ENCODE measurements at places on chromosomes 12 and 14.

GRCh38 chr12:68240975-68241374 is 12.4 kb downstream of the IL22 start:
- DNase-seq: peak; percentile 4

- DNase-seq: peak; percentile 71
These were observed 147.9 kb upstream of the E2F7 start for GRCh38 chr12:77213319-77213718.

GRCh38 chr12:10283027-10283426 is 24.6 kb upstream of the KLRD1 start:
- no peak for DNase-seq

DNA sequence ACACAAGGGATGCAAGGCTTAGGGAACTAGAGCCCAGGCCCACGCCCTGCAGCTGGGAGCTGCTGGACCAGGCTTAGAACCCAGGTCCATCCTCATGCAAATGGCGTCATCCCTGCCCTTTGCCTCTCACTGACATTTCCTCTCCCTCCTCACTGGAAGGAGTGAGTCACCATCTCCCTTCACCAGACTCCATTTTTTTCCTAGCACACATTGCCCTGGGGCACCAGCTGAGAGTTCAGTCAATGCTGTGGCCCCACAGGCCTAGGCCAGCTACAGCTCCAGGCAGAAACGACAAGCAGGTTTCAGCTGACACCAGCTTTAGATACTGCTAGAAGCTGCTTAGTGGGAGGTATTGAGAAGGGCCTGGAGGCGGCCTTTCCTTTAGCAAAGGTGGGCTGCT is 98.9 kb downstream of the RIMBP2 start:
- DNase-seq: no peak

DNA sequence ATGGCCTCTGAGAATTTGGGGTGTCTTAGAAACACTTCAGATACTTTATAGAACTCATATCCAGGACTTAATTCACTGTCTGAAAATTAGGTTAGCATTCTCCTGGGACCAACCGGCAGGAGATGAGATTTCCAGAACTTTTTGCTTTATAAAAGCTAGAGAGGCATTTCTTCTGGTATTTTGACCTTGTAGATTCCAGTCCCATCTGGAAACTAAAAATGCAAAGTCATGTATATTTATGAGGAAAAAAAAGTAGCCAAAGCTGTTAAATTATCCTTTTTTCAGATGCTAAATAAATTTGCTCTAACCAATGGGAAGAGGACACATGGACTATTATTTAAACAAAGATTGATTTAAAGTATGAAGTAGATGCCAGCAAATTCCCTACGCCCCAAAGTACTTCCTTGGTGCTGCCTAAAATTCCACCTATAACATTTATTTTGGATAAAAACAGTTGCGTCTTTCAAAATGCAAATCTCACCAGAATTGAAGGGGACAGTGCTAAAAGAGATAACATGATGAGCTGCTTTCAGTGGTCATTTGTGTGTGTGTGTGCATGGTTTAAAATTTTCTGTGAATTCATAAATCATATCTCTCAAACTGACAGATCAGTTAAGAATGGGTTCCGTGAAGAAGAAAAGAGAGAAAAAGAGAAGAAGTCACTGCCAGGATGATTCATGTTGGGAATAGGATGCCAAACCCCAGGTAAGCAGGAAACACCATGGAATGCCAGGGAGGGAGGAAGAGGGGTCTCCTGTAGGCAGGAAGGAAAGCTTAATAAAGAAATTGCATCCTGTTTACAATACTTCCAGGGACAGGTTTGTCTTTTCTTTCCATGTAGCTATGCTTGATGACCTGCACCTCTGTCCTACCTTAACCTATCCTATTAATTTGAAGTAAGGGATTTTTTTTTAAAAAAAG is 97.7 kb upstream of the RGS6 start:
- no peak for DNase-seq

DNA sequence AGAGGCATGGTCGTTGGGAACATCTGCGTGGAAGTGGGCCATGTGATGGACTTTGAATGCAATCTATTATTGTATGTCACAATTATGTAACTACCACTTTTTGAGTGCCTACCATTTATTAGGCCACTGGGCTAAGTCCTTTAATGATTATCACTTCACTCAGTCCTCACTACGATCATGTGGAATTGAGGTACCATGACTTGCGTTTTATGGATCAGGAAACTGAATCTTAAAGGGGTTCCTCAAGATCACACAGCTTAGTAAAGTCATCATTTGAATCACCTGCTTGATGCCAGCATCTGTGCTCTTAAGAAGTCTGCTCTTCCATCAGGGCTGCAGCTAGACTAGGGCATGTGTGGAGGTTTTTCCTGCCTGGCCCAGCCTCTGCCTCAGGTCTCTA is 136.7 kb downstream of the DAD1 start:
- no peak for DNase-seq

- peak; percentile 38 for DNase-seq
These were observed 7.7 kb upstream of the PPTC7 start for GRCh38 chr12:110590806-110591326.

- DNase-seq: no peak
These were observed 4.2 kb downstream of the BAG5 start for GRCh38 chr14:103558071-103558882.

DNA sequence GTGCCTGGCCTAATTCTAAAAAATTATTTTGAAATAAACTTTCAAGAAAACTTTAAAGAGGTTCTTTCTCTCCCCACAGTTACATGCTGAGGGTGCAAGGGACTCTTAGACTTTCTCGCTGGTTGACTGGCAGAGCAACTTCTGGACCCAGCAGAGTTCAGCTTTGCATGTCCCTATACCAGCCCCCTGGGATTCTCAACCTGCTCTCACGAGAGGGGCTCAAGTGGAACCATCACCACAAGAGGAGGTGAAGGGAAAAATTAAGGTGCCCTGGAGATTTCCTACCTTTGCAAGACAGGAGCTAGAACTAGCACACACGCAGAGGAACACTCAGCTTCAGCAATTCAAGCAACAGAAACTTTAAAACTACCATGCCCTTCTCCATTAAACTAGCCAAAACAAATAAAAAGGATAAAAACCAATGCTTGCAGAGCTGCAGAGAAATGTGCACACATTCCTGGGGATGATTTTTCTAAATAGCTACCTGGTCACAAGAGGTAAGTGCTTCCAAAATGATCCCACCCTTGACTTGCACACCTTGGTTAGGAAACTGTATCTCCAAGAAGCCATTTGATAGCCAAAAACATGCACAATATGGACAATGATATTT is 2.5 kb downstream of the HVCN1 start:
- DNase-seq: no peak

GRCh38 chr12:45938566-45938965 is 51.8 kb downstream of the SCAF11 start:
- DNase-seq: no peak

- no peak for DNase-seq
These were observed 444.2 kb downstream of the SNAPC1 start for GRCh38 chr14:62206456-62206855.

- no peak for DNase-seq
These were observed 9.9 kb upstream of the SRSF9 start for GRCh38 chr12:120479458-120479857.

GRCh38 chr12:1965916-1966315 is 38.3 kb downstream of the DCP1B start:
- DNase-seq: no peak

GRCh38 chr14:36619853-36620252 is 37.4 kb upstream of the NKX2-8 start:
- no peak for DNase-seq

DNA sequence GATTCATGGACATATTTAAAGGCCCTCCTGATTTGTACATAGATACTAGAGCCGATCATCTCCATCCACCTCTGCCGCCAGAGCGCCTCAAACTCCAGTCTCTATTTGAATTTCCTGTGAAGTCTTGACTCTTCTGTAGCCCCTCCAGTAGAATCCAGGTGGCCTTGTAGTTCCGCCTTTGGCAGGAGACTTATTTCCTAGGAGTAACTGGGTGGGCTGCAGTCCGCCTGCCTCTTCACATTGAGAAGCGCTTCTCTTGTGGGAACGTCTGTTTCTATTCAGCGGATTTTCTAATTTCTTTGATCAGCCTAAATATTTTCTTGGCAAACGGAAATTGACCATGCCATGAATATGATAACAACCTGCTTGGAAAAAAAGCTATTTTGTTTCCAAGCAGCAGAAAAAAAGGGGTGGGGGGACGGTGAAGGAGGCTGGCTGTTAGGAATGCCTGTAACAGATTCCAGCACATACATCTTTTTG is 9.0 kb upstream of the SIX1 start:
- no peak for DNase-seq

DNA sequence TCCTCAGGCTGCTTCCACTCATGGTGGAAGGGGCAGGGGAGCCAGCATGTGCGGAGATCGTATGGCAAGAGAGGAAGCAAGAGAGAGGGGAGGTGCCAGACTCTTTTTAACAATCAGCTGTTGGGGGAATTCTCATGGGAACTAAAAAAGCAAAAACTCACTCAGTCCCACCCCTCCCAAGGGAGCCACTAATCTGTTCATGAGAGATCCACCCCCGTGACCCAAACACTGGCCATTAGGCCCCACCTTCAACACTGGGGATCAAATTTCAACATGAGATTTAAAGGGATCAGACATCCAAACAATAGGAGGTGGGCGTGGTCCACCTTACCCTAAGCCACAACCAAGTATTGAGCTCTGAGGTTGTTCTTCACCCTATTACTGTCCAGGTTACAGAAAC is 375.1 kb downstream of the GRIN2B start:
- DNase-seq: no peak

DNA sequence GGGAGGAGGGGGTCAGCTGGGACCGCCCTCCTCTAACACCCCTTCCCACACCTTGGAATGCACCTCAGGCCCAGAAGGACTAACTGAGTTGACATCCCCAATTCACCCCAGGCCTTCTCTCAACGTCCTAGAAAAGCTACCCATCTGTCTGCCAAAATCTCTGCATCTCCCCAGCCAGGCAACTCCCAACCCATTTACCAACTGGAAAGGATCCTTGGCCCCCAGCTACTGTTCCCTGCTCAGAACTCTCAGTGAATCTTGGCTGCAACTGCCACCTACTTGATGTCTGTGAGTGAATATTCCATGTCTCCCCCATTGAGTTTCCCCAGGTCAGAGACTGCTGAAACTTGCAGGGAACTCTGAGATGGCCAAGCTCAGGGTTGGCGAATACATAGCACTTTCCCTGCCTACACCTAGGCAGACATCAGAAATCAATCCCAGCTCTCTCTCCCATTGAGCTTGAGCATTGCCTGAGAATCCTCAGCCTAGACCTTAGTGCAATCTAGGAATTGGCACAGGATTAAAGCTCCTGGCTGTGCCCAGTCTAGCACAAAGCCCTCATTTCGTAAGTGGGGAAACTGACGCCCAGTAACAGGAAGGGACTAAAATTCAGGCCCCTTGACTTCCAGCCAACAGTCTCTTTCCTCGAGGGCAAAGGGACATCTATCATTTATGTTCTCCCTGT is 71.9 kb upstream of the NCOR2 start:
- DNase-seq: no peak

DNA sequence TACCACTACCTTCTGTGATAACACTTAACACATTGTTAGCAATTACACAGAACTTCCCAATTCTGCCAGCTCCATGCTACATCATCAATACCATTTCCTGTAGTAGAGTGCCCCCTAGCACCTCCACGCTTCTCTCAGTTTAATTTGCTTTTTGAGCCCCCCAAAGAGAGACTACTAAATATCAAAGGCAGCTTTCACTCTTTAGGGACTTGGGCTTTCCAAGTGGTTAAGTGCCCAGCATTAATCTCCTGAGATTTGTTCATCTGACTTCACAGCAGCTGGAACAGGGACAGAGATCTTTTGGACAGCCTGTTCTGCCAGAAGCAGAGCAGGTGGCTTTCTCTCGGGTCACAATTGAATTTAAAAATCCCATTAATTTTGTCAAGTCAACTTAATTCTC is 954.9 kb downstream of the DIO2 start:
- no peak for DNase-seq

DNA sequence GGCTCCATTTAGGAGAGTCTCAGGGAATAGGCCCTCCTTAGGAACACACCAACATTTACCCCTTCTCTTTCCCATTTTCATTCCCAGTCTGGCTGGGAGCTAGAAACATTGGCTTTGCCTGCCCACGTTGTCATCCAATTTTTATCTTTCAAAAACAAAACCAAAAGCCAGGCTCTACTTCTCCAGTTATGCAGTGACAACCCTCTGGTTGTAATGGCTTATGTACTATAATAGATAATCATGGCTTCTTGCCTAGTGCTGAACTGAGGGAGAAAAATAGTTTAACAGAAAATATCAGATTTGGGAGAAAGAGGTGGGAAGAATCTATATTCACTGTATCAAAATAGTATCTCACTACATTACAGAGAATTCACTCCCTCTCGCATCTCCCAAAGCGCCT is 32.1 kb upstream of the IL22 start:
- DNase-seq: no peak

GRCh38 chr14:63345826-63346225 is 27.1 kb upstream of the GPHB5 start:
- no peak for DNase-seq

DNA sequence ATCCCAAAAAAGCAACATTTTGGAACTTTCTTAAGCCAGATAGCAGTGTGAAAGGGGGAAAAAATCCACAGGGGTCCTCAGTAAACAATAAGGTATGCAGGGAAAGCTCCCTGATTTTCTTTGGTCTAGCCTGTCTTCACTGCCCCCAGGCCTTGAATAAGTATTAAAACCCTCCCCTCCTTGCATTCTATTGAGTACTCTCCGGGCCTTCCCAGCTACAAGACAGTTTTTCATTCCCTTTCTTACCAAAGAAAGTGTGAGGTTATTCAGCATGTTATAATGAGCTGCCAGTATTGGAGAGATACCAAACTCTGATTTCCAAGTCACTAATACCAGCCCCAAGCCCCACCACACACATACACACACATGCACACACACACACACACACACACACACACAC is 59.8 kb upstream of the KIF21A start:
- DNase-seq: no peak

DNA sequence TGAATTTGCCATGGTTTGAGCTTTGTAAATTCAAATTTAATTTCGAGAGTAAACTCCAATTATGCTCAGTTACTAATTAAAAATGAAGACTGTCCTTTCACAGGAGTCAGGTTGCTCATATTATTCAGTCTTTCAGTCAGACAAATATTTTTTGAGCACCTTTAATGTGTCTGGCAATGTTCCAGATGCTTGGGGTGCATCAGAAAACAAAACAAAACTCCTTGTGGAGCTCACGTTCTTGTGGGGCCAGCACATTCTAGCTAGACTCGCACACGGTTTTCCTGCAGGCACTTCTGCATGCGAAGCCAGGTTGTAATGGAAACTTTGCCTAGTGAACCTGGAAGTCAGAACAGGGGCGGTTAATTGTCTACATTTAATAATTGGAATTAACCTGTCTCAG is 64.0 kb upstream of the ATF1 start:
- DNase-seq: peak; percentile 42

DNA sequence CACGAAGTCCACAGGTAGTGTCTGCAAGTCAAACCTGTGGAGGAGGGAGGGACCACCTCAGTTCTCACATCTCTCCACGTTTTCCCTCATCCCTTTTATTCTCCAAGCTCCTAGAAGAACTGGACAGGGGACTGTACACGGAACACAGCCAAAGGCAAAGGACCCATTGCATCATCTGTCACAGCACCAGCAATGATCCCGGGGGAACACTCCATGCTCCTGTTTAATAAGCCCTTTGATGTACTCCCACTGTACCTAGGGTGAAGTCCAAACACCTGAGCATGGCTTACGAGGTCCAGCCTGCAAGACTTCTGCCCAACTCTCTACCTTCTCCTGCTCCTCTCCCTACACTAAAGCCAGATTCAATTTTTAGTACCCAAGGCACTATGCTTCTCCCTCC is 26.5 kb downstream of the PRPF40B start:
- DNase-seq: no peak

GRCh38 chr12:66947119-66947518 is 268.2 kb upstream of the GRIP1 start:
- no peak for DNase-seq

GRCh38 chr12:46832130-46832704 is 6.4 kb upstream of the SLC38A4 start:
- no peak for DNase-seq
